Suprapubic skin (tissue), 4 donors: ENCODE measurements at places on chromosomes 2 and 18. TPM values are rescaled to one million over a fixed set of nuclear protein-coding genes. Genes with fewer than 3 reads are reported as not detected.

GRCh38 chr2:46142546-46143428, 154.4 kb upstream of the EPAS1 start:
- H3K36me3 ChIP-seq = no peaks in the 10 kb centered on the region
- H3K4me1 ChIP-seq = no peaks in the 10 kb centered on the region
- no peaks in the 10 kb centered on the region for H3K27me3 ChIP-seq
- H3K4me3 ChIP-seq = no peak overlapping the region
- no peak overlapping the region for H3K27ac ChIP-seq
- peak; percentile 6 for DNase-seq

GRCh38 chr2:98909317-98910211, 26.5 kb downstream of the CRACDL start:
- H3K36me3 ChIP-seq = no peaks in the 10 kb centered on the region
- DNase-seq = no peak
- H3K4me3 ChIP-seq = no peak overlapping the region
- peaks cover 2% of the 10 kb centered on the region for H3K27me3 ChIP-seq

GRCh38 chr2:3759331-3759730, 56.0 kb downstream of the DCDC2C start:
- H3K4me1 ChIP-seq = no peaks in the 10 kb centered on the region
- H3K27me3 ChIP-seq = peaks cover 8% of the 10 kb centered on the region
- no peak overlapping the region for H3K4me3 ChIP-seq
- no peaks in the 10 kb centered on the region for H3K36me3 ChIP-seq
- DNase-seq = no peak
- H3K27ac ChIP-seq = no peak overlapping the region

DNA sequence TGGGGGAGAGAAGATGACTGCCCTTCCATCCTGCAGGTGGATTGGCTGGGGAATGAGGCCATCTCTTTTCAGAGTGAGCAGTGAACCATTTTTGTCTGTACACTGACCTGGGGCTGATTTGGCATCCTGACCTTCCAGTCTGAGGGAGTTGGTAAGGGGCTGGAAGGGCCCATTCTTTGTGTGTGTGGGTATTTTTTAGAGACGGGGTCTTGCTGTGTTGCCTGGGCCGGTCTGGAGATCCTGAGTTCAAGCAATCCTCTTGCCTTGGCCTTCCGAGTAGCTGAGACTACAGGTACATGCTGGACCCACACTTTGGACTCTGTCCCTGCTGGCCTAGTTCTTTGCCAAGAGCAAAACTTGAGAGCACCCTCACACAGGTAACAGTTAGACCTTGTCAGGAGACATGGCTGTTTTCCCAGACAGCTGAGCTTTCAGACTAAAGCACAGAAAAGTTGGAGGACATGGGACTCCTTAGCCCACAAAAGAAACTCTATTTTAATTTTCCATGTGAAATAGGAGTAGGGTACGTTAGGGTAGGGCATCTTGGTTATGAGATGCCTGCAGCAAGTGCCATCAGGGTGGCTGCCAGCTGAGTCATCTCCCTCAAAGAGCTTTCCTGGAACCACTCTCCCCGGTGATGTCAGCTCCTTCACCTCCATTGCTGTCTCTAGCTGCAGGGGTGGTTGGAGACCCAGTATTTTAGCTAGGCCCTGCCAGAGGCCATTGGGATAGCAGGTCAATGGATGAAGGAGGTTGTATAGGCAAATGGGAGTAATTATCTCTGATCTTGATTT, 60.7 kb downstream of the DGKD start:
- no peaks in the 10 kb centered on the region for H3K36me3 ChIP-seq
- no peak overlapping the region for H3K27ac ChIP-seq
- H3K27me3 ChIP-seq = no peaks in the 10 kb centered on the region
- DNase-seq = no peak
- no peak overlapping the region for H3K4me3 ChIP-seq
- peaks cover 6% of the 10 kb centered on the region for H3K4me1 ChIP-seq

DNA sequence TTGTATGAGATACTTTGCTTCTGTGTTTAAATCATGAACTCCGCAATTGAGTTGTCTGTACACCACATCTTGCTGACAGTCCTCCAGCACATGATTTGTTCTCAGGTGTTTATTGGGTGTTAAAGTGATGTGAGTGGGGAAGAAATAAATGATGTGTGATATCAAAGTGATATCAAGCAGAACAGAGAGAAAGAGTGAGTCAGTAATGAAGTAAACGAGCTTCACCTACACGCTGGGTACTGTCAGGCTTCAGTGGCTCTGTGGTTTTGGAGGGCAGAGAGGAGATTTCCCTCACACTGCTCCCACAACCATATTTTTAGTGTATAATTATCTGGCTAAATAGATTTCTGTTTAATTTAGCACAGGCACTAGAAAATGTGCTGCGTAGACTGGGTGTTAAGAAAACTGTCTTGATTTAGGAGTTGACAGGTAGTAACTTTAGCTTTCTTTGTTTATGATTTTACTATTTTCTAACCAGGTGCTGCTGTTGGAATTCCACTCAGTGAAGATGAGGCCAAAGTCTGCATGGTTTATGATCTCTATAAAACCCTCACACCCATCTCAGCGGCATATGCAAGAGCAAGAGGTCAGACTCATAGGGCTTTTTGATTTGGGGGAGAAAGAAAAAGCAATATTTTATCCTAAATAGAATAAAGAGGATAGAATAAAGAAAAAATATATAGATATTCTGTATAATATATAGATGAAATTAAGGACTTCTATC, 21.2 kb downstream of the ATIC start:
- no peak for DNase-seq
- no peak overlapping the region for H3K4me3 ChIP-seq
- peaks cover 76% of the 10 kb centered on the region for H3K36me3 ChIP-seq
- H3K4me1 ChIP-seq = peaks cover 12% of the 10 kb centered on the region
- no peaks in the 10 kb centered on the region for H3K27me3 ChIP-seq

DNA sequence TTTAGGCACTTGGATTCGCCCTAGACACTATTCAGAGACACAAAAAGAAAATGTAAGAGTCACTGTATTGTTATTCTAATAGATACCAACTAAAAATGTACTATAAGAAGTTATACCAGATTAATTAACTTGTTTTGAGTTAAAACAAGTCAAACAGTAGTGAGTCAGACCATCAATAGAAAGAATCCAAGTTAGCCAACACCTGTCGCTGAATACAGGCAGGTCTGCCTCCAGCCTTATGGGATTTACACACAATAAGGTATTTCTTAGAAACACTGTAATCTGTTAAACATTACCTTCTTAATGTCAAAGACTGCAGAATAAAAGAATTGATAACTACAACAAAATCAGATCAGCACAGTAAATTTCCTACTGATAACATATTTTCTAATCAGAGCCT, 181.4 kb downstream of the DYM start:
- DNase-seq = no peak
- no peak overlapping the region for H3K27ac ChIP-seq
- H3K27me3 ChIP-seq = no peaks in the 10 kb centered on the region
- peaks cover 13% of the 10 kb centered on the region for H3K36me3 ChIP-seq
- H3K4me1 ChIP-seq = no peaks in the 10 kb centered on the region

DNA sequence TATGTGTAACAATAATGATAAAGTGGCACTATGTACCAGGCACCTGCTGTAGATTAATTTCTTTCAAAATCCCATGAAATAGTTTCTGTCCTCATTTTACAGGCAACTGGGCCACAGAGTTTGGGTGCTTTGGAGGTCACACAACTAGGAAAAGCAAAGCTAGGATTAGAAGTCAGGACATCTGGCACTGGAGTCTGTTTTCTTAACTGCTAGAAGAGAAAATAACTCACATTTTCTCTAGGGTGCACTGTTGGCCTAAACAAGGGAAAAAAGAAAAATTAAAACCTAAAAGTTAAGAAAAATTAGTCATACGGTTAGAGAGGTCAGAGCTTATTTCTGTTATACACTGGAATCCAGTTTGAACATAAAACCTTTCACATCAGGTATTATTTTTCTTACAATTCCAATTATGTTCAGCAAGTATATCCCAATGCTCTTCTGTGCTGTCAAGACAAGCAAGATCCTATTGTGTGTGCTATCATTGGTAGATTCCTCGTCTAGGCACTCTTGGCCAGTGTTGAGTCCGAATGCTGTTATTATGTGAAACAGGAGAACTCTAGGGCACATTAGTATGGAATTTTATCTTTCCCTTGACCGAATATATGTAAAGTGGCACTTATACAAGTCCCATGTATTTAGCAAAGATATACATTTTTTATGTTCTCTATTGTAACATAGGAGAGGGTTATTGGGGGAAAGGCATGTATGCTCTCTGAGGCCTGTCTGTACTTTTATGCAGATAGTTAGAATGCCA, 1.5 kb upstream of the OSGEPL1 start:
- no peaks in the 10 kb centered on the region for H3K27me3 ChIP-seq
- DNase-seq = no peak
- H3K27ac ChIP-seq = no peak overlapping the region
- H3K36me3 ChIP-seq = peaks cover 12% of the 10 kb centered on the region

DNA sequence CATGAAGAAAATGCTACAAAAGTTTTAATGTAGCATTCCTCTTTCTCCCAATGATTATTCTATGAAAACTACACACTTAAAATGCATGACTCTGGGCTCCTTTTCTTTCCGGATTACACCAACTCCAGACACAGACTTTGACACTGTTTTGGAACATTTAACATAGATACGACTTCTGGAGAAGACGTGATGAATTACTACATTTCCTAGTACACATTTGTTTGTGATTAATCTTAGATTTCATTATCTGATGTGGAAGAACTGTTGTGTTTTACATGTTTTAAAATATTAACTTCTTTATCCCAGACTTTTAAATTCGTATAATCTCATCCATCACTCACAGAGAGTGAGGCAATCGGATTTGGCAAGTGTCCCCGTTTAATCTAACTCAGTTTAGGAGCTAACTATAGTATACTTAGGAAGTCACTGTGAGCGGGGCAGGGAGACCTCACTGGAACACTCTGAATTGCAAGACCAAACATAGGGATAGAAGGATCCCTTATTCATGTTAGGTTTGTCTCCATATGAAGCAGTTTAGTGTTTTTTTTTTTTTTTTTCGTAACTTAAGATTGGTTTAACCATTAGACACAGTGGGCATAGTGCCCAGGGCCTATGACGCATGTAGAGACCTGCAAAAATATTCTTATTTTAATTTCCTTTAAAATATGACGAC, 66.7 kb downstream of the PDE1A start:
- H3K36me3 ChIP-seq = no peaks in the 10 kb centered on the region
- peaks cover 6% of the 10 kb centered on the region for H3K4me1 ChIP-seq
- H3K27ac ChIP-seq = no peak overlapping the region

- H3K27ac ChIP-seq = no peak overlapping the region
- DNase-seq = no peak
- no peaks in the 10 kb centered on the region for H3K27me3 ChIP-seq
- no peak overlapping the region for H3K4me3 ChIP-seq
- H3K4me1 ChIP-seq = no peaks in the 10 kb centered on the region
These were observed 46.0 kb upstream of the CALCRL start for GRCh38 chr2:187493877-187494568.

DNA sequence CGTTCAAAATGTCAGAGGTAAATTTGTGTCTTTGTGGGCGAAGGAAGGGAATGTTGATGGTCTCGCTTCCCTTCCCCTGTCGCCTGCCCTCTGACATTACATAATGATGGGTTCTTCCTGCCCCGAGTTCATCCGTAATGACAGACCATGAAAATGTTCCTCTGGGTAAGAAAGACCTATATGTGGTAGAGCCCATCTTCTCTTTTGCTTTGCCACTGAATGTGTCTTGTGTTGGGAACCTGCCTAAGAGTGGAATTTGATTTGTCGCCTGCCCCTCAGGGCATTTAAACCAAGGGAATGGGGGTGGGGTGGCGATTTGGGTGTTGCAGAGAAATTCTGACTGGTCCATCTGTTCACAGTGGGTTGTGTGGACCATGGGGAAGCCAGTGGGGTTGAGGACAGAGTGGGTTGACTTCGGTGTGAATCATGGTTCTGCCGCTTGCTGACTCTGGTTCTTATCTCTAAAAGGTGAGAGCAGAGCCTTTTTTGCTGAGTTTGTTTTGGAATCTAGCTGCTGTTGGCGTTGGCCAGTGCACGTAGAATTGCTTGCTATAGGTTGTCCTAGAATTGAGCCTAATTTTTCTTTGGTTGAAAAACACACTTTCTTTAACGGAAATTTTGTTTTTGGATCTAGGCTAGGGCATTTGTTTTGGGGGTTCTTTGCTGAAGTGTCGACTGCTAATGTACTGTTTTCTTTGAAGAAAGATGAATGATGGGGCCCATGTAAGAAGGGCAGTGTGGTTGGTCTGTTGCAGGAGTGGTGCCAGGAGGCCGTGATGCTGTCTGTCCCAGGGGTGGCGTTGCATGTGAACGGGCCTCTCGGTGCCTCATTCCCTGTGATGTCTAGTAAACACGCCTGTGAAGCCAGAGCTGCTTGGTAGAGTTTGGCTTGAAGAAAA, 1.3 kb downstream of the INPP4A start:
- peaks cover 22% of the 10 kb centered on the region for H3K4me1 ChIP-seq
- H3K27me3 ChIP-seq = no peaks in the 10 kb centered on the region
- H3K27ac ChIP-seq = no peak overlapping the region
- no peaks in the 10 kb centered on the region for H3K36me3 ChIP-seq

DNA sequence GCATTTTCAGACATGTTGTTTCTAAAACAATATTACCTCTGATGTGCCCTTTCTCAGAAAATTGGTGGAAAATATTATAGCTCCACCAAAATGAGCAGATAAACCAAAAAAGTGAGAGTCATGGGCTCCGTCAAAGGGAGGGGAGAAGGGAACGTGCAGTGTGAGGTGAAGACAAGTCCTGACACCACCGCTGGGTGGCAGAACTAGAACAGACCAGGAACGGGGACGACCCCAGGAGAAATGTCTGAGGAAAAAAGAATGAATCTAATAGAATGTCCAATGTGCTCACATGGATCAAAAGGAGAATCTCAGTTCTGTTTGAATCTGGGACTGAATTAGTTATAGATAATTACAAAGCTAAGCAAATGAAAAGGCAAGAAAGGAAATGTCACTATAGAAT, 22.6 kb upstream of the BCL2 start:
- H3K4me3 ChIP-seq = no peak overlapping the region
- H3K36me3 ChIP-seq = peaks cover 51% of the 10 kb centered on the region
- no peak for DNase-seq
- no peak overlapping the region for H3K27ac ChIP-seq

GRCh38 chr18:74141667-74142066, 6.0 kb downstream of the FBXO15 start:
- DNase-seq = no peak
- H3K4me3 ChIP-seq = no peak overlapping the region
- no peaks in the 10 kb centered on the region for H3K36me3 ChIP-seq
- H3K4me1 ChIP-seq = no peaks in the 10 kb centered on the region

The PAX3 gene
- 10.6 TPM for total RNA-seq

The G6PC2 gene
- total RNA-seq = not detected

The ERBB4 gene
- total RNA-seq = 1.5 TPM

The STEAP3 gene
- 19.9 TPM for total RNA-seq

The RETSAT gene
- total RNA-seq = 123 TPM

The RPRM gene
- not detected for total RNA-seq
